Dermis blood vessel endothelial cell (primary cell): ENCODE measurements at places on chromosomes 6 and 20. TPM values are rescaled to one million over a fixed set of nuclear protein-coding genes. Genes with fewer than 3 reads are reported as not detected.

Gene PRRT1
- total RNA-seq = 0.05 TPM in 1 of 2 replicates, not detected in the other

Gene TXLNB
- 0.68 and 0.74 TPM in 2 replicates for total RNA-seq

Gene CCN5
- total RNA-seq = not detected in 2 replicates

Gene TRIM15
- not detected in 2 replicates for total RNA-seq

GRCh38 chr6:42045538-42046460 is 4.5 kb upstream of the TAF8 start:
- DNase-seq = peak; percentile 79

GRCh38 chr6:83057705-83058321 is 7.8 kb downstream of the UBE3D start:
- peak; percentile 77 for DNase-seq

Gene TSHZ2
- 1.5 and 1.9 TPM in 2 replicates for total RNA-seq

DNA sequence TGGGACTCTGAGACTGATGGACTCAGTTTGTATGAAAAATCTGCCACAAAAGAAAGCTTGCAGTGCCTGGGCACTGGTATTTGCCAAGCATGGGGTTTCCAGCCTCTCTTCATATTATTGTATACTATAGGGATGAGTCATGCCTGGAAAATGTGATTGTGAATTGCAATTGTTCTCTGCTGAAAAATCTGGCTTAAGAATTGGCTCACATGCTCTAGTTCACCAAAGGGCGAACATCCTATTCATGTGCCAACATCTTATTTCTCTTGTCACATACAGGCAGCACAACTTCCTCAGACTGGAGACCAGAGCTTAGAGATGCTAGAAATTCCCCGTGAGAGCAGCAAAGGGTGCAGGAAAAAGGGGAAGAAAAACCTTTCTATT is 103.6 kb upstream of the KCNK16 start:
- peak; percentile 93 for DNase-seq

GRCh38 chr20:5030348-5031205 is 29.3 kb upstream of the SLC23A2 start:
- no peak for DNase-seq

GRCh38 chr20:49573900-49574416 is 6.0 kb upstream of the PTGIS start:
- no peak for DNase-seq

GRCh38 chr20:17403461-17403860 is 127.7 kb downstream of the BFSP1 start:
- DNase-seq = no peak

DNA sequence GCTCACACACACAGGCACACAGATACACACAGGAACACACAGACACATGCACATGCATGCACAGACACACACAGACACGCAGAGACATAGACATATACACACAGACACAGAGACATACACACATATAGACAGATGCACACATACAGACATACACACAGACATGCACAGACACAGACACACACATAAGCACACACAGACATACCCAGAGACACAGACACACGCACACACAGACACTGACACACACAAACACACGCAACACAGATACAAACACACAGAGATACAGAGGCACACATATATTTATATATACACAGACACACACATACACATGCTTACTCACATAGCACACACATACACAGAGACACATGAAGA is 158.4 kb downstream of the LY86 start:
- no peak for DNase-seq

- DNase-seq = peak; percentile 20
These were observed 17.6 kb downstream of the NEDD9 start for GRCh38 chr6:11214901-11215300.

GRCh38 chr20:19380211-19380610 is 167.8 kb downstream of the SLC24A3 start:
- no peak for DNase-seq

GRCh38 chr20:5000263-5001173 is 792 bp downstream of the SLC23A2 start:
- DNase-seq = peak; percentile 20

Gene PCK1
- not detected in 2 replicates for total RNA-seq

DNA sequence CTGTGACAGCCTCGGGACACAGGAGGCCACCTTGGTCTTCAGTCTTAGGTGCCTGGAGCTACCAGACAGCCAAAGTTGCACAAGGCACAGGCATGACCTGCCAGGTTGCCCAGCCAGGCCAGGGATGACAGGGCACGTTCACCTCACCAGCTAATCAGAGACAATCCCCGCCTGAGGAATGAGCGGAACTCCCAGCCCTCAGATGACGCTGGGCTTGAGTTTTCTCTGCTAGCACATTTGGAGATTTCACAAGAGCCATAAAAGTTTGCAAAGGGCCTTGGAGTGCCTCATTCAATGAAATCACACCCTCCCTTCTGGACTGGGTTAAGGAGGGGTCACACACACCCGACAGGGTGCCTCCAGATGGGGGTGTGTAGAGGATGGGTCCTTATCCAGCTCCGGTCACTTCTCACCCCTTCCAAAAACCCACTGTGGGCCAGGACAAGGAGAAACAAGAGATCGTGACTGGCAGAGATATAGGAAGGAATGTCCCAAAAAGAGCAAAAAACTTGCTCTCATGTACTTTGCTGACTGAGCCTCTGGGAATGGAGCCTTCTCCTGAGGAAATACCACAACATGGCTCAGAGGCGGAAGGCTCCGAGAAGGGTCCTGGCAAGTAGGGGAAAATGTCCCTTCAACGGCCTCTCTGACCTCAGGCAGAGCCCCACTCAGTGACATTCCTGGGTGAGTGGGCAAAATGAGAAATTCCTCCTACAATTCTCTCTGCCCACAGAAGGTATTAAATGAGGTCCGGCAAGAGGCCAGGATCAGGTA is 121.6 kb downstream of the ISM1 start:
- DNase-seq = no peak

DNA sequence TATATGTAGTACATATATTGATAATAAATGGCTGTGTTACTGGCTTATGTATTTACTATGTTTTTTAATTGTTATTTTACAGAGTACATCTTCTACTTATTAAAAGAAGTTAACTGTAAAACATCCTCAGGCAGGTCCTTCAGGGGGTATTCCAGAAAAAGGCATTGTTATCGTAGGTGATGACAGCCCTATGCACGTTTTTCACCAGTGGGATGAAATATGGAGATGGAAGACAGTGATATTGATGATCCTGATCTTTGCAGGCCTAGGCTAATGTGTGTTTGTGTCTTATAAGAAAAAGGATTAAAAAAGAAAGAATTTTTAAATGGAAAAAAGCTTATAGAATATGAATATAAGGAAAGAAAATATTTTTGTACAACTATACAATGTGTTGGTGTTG is 7.5 kb downstream of the CD2AP start:
- no peak for DNase-seq

DNA sequence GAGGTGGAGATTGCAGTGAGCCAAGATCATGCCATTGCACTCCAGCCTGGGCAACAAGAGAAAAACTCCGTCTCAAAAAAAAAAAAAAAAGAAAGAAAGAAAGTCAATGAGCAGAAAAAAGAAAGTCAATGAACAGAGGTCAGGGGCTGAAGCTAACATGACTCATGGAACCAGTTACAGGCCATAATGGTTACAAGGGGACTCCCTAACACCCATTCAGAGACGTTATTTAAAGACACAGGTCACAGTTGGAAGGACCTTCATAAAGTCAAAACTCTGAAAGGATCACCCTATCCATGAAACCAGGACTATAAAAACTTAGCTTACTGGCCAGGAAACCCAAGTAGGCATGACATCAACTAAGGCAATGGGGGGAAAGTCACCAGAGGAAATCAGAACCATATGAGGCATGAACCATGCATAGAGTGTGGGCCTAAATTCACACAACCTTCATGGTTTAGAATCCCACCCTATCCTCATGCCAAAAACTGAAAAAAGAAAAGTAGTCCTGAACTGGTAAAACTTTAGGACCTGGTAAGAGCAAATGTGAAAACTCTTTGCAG is 18.2 kb downstream of the FBXL4 start:
- no peak for DNase-seq

DNA sequence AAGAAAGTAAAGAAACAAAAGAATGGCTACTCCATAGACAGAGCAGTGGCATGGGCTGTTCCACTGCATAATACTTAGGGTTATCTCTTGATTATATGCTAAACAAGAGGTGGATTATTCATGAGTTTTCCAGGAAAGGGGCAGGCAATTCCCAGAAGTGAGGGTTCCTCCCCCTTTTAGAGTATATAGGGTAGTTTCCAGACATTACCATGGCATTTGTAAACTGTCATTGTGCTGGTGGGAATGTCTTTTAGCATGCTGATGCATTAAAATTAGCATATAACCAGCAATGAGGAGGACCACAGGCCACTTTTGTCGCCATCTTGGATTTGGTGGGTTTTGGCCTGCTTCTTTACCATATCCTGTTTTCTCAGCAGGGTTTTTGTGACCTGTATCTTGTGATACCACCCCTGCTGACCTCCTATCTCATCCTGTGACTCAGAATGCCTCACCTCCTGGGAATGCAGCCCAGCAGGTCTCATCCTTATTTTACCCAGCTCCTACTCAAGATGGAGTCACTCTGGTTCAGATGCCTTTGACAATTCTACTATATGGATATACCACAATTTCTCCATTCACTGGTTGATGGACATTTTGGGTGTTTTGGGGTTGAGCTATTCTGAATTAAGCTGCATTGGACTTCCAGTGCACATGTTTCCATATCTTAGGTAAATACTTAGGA is 280.6 kb downstream of the FARS2 start:
- peak; percentile 2 for DNase-seq

GRCh38 chr20:17541596-17541995 is 10.4 kb upstream of the BFSP1 start:
- DNase-seq = no peak
